CD4-positive, alpha-beta T cell treated with Interleukin-21 for 1 hour (primary cell): ENCODE measurements at places on chromosomes 16 and 17.

DNA sequence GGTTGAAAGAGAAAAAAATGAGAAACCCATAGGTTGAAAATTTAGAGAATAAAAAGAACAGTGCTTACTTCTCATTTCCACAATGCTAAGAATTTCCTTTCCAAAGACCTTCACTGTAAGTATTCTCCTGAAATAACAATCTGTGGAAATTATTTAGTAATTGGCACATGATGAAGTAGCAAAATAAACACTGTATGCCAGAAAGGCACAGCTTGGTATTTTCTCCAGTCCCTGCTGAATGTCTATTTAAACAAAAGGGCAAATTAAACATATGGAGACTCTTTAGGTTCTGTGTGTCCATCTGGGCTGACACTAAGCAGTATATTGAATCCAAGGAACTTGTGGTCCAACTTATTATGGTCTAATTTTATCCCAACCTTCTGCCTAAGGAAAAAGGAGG is 46.1 kb downstream of the CHCT1 start:
- no peak for DNase-seq

DNA sequence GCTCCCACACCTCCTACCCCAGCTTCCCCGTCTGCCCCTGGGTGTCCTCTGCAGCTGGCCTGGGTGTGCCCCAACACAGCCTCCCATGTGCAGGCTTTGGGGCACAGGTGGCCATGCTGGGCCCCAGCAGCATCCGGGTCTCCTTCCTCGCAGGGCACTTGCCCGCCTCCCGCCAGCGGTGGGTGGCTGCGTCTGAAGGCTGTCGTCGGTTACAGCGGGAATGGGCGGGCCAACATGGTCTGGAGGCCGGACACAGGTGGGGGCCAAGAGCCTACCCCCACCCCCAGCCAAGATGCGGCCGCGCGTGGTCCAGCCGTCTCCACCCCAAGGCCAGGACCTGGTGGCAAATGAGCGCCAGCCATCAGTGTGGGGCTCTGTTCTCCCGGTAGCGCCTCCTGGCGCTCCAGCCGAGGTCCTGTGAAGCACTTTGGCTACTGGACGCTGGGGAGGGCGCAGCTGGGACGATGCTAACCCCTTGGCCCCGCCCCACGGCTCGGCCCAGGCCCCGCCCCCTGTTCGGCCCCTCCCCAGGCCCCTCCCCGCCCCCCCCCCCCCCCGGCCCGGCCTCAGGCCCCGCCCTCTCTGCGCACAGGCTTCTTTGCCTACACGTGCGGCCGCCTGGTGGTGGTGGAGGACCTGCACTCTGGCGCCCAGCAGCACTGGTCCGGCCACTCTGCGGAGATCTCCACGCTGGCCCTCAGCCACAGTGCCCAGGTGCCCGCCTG is 7.3 kb upstream of the RHOT2 start:
- peak; percentile 69 for DNase-seq

DNA sequence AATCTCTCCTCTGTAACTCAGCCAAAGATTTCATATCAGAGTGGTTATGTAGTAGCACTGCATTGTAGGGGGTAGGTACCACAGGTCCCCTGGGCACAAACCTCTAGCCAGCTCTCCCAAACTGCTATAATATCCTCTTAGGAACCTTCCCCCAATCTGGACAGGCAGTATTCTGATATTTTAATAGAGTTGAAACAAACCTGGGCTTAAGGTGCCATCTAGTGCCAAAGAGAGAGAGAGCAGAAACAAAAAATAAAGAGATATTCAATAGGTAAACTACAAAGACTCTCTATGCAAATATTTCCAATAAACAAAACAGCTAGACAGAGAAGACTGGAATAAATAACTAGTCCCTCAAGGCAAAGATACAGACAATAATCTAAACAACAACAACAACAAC is 1070.0 kb downstream of the CDH11 start:
- no peak for DNase-seq

DNA sequence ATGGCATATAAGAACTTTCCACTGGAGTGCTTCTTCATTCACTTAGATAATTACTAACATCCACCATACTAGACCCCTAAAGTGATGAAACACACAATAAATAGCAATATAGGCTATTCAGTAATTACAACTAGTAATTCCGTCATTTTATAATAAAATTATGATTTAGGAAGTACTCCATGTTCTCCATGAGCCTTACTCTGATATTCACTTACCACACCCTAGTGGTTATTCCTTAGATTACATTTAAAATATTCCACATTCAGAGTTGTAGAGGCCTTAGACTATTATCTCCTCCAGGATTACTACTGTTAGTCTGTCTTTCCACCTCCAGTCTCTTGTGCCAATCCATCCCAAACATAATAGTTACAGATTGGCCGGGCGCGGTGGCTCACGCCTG is 62.4 kb downstream of the STH start:
- DNase-seq = no peak

GRCh38 chr16:30076276-30076791 is 540 bp downstream of the PPP4C start:
- peak; percentile 22 for DNase-seq

DNA sequence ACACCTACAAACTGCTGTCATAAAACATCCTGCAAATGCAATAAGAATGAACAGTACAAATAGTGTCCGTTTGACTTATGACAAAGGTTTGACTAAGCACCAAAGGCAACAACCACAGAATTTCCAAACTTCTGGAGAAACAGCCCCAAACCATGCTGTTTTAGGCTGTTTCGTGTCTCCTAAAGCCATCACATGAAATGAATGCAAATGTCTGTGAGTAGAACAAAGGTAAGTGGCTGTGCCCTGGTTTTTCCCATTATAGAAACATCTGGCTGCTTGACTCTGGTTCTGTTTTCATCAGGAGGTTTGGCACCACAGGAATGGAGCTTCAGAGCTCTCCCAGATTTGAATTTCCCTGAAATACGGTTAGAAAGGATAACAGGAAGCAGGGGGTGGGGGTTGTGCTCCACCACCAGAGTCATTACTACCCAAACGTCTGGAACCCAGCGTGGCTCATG is 4.6 kb upstream of the EMP2 start:
- DNase-seq = no peak

DNA sequence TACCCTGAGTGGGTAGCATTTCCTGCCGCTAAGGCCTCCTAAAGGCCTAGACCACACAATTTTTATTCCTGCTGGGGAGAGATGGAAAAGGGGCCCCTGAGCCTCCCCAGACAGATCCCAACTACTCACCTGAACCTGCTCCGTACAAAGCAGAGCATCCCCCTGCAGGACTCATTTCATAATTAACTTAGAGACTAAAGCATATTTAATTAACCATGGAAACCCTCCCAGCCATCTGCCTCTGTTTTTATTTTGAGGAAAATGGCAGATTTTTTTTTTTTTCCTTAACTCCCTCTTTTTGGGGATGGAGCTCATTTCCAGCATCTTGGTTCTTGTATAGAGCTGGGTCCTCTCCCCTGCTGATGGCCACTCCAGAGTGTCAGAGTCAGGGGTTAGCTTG is 96.5 kb upstream of the CRHR1 start:
- DNase-seq = no peak

DNA sequence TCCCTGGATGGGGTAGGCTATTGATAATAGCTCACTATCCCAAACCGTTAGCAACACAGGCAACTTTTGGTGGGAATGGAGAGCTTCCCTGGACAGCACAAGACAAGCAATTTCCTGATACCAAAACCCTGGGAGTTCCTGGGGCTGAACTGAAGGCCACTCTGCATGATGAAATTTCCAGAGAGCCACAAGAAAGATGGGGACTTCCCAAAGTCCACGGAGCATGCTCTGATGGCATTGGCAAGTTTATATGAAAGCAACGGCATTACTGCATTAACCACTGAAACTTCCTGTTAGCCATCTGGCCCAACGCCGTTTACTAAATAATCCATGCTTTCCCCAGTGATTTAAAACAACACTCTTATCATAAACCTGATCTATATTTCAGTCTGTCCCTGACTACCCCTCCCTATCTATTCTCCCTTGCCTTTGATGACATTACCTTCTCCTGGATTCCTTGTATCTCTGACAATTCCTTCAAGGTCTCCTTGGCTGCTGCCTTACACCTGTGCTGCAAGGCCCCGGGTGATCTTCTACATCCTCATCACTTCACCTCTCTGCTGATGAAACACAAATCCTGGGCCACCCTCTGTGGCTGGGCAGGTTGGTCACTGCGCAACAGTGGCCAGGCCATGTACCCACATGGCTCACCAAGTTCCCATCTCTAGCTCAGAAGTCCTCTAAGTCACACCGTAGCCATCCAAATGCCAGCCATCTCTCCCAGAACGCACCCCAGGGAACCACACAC is 108.5 kb upstream of the RCVRN start:
- DNase-seq = peak; percentile 4

- no peak for DNase-seq
Measured at GRCh38 chr17:55354941-55355340, 66.7 kb downstream of the MMD start.

DNA sequence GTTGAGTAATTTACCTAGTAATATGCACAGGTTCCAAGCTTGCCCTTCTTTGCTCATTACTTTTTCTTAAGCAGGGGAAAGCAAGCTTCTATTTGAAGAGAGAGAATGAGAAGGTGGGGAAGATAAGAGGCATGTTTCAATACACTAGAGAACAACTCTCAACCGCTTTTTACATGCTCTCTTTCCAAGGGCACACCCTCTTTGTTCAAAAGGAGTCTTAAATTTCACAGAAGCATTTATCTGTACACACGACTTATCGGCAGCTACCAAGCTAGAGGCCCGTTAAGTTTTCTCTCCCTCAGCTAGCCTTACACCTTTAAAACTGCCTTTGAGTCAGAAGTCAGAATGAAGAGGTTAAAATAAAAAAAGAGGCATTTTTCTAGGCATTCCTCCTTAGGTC is 79.6 kb downstream of the STH start:
- DNase-seq = no peak
